ENCODE measurements at places on chromosomes 16 and 17. TPM values are rescaled to one million over a fixed set of nuclear protein-coding genes. Genes with fewer than 3 reads are reported as not detected.

Gene KRT15
- polyA plus RNA-seq, result 1.8 TPM

Gene SCNN1G
- polyA plus RNA-seq, result 38.1 TPM

Gene CTRB1
- 0.18 TPM for polyA plus RNA-seq

Gene VPS9D1
- 12.6 TPM for polyA plus RNA-seq

Gene DNASE1L2
- polyA plus RNA-seq, result 0.93 TPM

Gene SNAI3
- polyA plus RNA-seq, result 0.58 TPM

Gene NOG
- 1.1 TPM for polyA plus RNA-seq

Gene SEPTIN1
- 1.8 TPM for polyA plus RNA-seq

Gene COA3
- polyA plus RNA-seq, result 144 TPM

Gene ITGAD
- 0.52 TPM for polyA plus RNA-seq

Gene TPSG1
- 0.85 TPM for polyA plus RNA-seq

Gene SP2
- polyA plus RNA-seq, result 26.1 TPM

Gene SEC14L1
- 97.3 TPM for polyA plus RNA-seq

Gene EVPLL
- 0.23 TPM for polyA plus RNA-seq

Gene ARHGDIG
- polyA plus RNA-seq, result 3.6 TPM

Gene DNAH17
- polyA plus RNA-seq, result 3.6 TPM

Gene FBXL20
- 16.8 TPM for polyA plus RNA-seq

Gene TNP2
- polyA plus RNA-seq, result not detected

Gene CPHXL
- not detected for polyA plus RNA-seq

Gene KRTAP1-5
- not detected for polyA plus RNA-seq

Gene PLK1
- 38.8 TPM for polyA plus RNA-seq

Gene KRTAP4-3
- polyA plus RNA-seq, result not detected

Gene TMEM256
- 74.9 TPM for polyA plus RNA-seq

Gene PGAP6
- 56.1 TPM for polyA plus RNA-seq

Gene EFCAB13
- polyA plus RNA-seq, result 14.1 TPM

Gene CEP112
- 16.5 TPM for polyA plus RNA-seq

Gene STH
- not detected for polyA plus RNA-seq

Gene TP53TG3F
- polyA plus RNA-seq, result not detected

Gene CDRT15L2
- polyA plus RNA-seq, result not detected

Gene DPEP3
- polyA plus RNA-seq, result 0.08 TPM
